ENCODE measurements at places on chromosomes 13 and 19.

- DNase-seq: no peak
These were observed 202.1 kb downstream of the TBC1D4 start for GRCh38 chr13:75279834-75280369.

- no peak for DNase-seq
These were observed 462.1 kb downstream of the OLFM4 start for GRCh38 chr13:53490752-53491151.

- no peak for DNase-seq
These were observed at the start of gene SLC44A2 for GRCh38 chr19:10625003-10625761. Gene SLC44A2 (plus strand): TSS chr19:10625553. CDS start chr19:10625634, 81 bp downstream.

DNA sequence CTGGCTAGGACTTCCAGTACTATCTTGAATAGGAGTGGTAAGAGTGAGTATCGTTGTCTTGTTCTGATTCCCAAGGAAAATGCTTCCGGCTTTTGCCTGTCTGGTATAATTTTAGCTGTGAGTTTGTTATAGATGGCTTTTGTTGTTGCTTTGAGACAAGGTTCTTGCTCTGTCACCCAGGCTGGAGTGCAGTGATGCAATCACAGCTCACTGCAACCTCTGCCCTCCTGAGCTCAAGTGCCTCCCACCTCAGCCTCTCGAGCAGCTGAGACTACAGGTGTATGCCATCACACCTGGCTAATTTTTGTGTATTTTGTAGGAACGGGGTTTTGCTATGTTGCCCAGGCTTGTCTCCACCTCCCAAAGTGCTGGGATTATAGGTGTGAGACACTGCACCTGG, 6.1 kb upstream of the ZNF543 start:
- DNase-seq: no peak

DNA sequence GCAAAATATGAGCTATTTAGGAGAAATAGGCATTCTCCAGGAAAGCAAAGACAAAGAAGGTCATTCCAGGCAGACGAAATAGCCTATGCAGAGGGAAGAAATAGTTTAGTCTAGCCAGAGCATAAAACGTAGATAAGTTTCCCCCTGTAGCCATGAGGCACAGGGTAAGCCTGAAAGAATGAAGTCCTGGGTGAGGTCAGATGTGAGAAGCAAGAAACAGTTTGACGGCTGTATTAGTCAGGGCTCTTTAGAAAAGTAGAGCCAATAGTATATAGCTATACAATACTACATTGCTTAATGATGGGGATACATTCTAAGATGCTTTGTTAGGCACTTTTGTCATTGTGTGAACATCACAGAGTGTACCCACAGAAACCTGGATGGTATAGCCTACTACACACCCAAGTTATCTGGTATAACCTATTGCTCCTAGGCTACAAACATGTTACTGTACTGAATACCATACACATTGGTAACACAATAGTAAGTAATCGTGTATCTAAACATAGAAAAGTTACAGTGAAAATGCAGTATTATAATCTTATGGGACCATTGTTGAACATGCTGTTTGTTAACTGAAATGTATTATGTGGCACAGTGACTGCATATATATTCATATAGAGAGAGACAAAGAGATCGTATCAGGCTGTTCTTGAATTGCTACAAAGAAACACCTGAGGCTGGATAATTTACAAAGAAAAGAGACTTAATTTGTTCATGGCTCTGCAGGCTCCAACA, 59.3 kb upstream of the WDFY2 start:
- no peak for DNase-seq

DNA sequence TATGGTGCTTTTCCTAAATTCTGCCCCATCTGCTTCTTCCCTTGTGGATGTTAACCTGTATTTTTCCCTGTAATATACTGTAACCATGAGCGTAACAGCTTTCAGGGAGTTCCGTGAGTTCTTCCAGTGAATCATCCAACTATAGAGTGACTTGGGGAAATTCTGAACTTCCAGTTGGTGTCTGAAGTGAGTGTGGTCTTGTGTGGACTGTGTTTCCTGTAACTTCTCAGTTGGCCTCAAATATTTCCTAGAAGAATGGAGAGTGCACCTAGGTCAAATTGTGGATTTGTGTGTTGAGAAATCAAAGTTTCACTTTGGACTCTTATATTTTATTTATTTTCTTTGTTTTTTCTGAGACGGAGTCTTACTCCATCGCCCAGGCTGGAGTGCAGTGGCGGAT, 11.0 kb upstream of the ZNF766 start:
- DNase-seq: no peak

DNA sequence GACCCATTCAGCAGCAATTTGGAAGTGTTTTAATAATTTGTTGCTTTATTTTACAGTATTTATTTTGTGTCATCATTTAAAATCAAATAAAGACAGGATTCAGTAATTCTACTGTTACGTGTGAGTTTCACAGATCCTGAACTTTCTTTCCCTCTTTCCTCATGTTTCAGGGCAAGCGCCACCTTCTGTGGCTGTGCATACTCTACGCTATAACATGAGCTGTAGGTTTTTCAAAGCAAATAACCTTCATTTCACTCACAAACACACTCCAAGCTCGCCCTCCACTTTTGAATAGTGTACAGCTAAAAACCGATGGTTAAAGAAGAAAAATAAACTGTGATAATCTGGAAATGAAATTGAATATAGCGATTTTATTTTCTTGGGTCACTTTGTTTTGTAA, 753.3 kb downstream of the OLFM4 start:
- no peak for DNase-seq

- no peak for DNase-seq
These were observed 301.1 kb downstream of the IRS2 start for GRCh38 chr13:109485136-109485794.

DNA sequence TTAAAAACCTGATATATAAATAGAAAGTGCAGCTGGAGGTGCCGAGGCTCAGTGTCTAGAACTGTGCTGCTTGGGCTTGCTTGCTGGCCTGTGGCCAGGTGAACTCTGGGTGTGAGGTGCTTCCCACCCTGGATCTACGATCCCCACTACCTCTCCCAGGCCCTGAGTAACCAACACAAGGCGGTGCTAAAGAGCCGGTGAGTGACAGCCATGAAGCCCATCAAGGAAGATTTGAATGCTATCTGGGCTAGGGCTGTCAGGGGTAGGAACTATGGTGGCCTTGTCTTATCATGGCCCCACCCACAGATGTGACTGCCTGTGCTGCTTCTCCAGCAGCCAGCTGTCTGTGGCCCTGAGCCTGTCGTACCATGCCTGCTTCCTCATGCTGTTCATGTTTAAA, 25.6 kb upstream of the ZNF91 start:
- no peak for DNase-seq

DNA sequence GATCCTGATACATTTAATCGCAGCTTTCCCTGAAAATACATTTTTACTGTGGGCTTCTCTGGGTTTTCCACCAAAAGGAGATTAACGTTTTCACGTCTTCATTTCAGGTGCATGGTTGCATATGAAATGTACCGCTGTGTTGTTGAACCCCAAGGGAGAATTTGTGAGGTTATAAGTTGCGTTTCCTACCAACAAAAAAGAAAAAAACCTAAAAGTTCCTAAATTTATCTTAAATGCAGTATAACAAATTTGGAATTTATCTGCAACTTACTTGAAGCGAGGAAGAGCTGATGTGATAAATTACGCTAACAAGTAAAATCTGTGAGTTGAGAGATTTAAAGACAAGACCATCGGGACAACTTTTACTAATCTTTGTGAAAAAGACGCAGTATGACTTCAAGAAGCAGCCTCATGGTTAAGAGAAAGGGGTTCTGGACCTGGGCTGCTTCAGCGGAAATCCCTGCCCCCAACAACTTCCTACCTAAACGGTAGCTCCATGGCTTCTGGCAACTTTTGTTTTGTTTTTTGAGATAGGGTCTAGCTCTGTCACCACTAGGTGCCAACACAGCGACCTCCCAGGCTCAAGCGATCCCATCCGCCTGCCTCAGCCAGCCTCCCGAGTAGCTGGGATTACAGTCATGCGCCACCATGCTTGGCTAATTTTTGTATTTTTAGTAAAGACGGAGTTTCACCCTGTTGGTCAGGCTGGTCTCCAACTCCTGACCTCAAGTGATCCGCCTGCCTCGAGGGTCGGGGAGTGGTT, 958 bp upstream of the OBI1 start:
- DNase-seq: no peak

DNA sequence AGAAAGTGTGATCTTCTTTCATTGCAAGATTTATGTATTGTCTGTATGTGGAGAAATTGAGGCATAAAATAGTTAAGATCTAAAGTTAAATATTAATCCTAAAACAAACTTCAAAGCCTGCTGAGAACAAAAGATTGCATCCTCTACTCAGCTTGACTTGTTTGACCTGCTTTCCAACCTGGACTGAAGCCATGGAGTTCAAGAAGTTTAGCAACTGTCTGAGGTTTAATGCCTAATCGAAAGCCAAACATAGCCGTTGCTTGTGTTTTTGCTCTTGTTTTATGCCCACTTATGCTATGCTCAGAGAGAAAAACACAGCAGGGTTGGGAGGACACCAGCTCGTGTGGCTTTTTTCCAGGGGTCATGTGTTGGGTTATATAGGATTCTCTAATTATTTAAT, 135.6 kb downstream of the NUFIP1 start:
- no peak for DNase-seq

- DNase-seq: no peak
These were observed 343.7 kb upstream of the ARGLU1 start for GRCh38 chr13:106911627-106912026.

DNA sequence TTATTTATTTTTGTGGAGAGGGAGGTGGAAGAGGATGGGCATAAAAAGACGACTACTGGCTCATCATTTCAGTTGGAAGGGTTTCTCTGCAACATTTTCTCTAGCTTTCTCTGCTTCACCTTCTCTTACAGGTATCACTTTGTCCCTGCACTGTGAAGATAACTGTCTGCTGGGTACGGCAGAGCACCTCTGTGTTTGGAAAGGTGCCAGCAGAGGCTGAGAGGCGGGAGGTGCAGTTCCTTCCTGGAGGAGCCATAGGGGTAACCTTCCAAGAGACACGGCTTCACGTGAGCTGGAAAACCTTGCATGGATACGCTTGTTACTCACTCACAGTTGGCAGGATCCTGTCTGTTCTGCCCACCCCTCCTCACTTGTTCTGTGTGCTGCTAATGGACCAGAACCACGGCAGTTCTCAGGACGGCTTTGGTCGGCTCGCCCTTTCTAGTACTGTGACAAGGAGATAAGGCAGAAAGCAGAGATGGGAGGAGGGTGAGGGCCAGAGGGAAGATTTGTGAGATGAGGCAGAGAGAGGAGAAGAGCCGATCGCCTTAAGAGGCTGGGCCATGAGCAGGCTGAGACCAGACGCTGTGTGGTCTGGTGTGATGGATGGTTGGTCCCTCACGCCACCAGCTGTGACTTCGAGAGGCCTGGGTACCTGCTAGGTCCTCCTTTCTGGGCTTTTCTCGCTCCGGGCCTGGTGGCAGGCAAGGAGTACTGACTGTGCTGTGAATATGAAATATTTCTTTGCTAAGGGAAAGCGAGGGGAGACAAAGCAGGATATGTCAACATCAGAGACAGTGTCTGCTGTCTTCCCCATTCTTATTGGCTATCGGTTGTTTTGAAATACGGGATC, 66.8 kb downstream of the MRPL57 start:
- no peak for DNase-seq

- DNase-seq: peak; percentile 8
These were observed 87.6 kb downstream of the HSPH1 start for GRCh38 chr13:31073859-31074718.

GRCh38 chr19:14510311-14511228, 7.6 kb downstream of the DNAJB1 start:
- DNase-seq: no peak

GRCh38 chr19:50662651-50663481, 13.6 kb downstream of the C19orf81 start:
- DNase-seq: no peak

DNA sequence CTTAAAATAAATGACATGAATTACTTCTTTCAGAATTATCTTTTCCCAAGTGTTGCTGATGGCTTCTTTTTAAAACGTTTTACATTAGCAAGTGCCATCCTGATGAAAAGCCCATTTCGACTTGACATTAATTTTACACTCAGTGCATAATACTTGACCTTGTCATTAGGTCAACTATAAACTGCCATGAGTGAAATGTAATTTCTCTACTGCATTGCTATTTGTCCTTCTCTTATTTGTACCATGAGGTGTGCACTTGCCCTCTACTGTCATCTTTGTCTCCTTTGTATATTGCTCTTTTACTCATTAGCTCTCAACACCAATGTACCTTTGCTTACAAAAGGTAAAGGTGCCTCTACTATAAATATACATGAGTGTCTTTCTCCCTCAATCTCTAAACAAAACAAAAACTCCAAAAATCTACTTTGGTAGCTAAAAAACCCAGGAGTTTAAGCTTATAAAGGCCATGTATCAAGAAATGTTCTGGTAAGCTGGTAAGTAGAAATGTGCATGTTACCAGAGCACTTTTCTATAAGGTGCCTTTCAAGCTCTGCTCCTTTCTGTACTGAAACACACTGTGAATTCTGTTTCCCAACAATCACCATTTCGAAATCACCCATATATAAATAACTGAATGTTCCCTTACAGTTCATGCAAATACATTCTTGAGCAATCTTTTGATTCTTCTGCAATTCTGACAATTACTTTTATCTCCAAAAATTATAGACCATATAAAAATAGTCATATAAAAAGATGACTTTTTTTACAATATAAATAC, 351.4 kb downstream of the SLITRK5 start:
- DNase-seq: no peak

DNA sequence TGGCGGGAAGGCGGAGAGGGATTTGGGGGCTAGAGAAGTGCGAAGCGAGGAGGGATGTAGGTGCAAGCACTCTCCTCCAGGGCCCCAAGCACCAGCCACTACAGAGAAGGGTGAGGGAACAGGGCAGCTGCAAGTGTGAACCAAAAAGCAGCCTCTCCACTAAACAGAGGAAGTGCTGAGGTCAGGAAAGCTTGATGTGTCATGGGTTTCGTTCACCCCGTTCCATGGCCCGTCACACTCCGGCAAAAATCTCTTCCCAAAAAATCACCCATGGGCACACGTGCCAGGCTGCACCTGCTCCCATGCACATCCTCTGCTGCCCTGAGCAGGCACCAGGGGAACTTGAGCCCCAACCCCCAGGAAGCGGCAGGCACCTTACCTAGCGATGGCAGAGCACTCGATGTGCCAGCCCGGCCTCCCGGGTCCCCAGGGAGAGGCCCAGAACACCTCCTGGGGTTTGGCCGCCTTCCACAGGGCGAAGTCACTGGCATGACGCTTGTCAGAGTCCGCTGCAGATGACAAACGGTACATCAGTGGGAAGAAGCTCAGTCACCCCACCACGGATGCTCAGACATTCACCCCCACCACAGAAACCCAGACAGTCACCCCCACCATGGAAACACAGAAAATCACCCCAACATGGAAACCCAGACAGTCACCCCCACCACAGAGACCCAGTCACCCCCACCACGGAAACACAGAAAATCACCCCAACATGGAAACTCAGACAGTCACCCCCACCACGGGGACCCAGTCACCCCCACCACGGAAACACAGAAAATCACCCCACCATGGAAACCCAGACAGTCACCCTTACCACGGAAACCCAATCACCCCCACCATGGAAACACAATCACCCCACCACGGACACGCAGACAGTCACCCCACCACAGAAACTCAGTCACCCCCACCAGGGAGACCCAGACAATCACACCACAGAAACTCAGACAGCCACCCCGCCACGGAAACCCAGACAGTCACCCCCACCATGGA, 29.0 kb downstream of the CARS2 start:
- DNase-seq: no peak

- DNase-seq: no peak
These were observed 285.8 kb upstream of the KLHL1 start for GRCh38 chr13:70394031-70394548.

Data from Jurkat, Clone E6-1 (cell line).